NCI-H187 treated with DMSO at 0.1 percent for 48 hours (cell line): ENCODE measurements at places on chromosomes 4 and X.
A peak's percentile ranks its signal among the peaks of the same experiment; 100 is the strongest.

DNA sequence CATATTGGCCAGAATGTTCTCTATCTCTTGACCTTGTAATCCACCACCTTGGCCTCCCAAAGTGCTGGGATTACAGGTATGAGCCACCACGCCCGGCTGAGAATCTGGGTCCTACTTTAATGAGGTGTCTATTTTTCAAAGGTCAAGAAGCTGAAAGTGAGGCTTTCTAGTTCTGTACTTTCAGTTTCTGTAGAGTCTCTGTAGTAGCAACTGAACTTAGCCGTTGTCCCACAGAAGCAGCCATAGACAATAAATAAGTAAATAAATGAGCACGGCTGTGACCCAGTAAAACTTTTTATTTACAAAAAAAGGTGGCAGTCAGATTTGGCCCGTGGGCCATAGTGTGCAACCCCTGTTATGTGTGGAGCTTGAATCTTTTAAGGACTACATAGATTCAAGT is 92.0 kb downstream of the FNIP2 start:
- DNase-seq: no peak

DNA sequence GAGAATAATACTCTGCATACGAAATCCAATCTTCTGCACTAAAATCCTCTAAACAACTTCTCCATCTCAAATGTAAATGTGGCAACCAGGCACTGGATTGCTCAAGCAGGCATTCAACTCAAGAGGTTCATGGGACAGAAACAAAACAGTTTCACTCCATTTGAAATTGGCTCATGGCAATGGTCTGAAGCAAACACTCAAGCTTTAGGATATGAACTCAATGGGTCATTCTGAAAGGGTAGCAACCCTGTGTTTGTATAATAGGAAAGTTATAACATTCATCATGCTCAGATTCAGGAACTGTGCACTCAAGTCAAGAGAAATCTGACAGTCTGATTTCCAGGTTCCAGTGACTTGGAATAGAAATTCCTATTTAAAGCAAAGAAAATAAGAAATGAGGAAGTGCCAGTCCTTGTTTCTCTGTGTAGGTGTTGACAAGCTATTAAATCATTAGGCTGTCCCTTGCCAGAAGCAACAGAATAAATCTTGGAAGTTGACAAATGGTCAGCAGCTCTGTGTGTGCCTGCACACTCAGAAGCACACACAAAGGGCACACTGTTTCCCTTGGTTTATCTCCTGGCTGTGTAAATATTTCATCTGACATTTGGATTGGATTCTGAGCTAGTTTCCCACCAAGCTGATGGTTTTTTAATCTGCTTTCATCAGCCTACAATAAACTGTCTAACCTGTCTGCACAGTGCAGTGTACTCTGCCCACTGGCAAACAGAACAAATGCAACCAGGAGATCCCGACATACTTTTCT is 75.9 kb upstream of the CITED1 start:
- no peak for DNase-seq

- DNase-seq: peak; percentile 8
Measured at GRCh38 chrX:48897157-48897624, 377 bp downstream of the TIMM17B start.

DNA sequence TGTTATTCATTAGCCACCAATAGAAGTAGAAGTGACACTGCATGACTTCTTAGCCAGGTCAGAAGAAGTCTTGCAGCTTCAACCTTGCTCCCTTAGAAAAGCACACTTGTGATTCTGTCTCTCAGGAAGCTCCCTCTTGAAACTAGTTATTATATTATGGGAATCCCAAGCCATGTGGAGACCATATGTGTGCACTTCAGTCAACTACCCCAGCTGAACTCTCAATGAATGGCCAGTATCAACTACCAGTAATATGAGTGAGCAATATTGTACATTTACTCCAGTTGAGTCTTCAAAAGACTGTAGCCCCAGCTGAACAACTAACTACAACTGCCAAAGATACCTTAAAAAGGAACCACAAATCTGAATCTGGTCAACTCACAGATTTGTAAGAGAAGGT is 77.1 kb upstream of the GABRA3 start:
- no peak for DNase-seq

DNA sequence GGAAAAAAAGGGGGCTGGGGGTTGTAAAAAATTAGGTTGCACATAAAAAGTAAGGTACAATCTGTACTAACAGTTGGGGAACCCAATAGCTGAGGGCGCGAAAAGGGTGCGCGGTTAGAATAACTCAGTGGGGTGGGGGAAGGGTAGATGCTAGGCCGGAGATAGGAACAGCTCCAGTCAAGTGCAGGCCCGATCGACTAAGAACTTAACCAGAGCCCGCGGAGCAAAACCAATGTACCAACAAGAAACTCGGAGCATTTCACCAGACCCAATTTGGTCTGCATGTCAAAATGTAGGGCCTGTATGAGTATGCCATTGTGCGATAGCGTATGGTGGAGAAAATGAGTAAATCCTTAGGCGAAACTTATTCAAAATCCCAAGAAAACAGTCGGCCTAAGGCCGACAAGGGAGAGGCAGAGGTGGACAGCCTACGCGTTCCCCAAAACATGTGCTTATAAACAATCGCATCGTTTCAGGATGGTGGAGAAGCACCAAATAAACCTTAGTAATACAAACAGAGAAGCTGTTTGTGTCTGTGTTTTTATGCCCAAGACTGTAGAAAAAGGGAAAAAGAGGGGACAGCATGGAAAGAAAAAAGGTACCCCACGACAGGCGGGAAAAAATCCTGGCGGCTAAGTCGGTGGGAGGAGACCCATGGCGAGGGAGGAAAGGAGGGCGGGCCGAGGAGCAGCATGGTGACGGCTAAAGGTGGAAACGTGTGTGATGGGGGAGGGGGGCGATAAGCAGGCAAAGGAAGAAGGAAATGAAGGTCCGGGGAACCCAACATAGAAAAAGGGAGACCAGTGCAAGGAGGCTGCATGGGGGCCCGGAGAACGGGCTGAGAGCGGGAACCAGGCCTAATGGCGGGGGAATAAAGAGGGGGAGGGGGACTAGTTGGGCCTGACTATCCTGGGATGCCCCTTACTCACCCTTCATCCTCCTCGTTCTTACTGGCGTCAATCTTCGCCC is 990 bp downstream of the HNRNPD start:
- DNase-seq: peak; percentile 46
